ENCODE measurements at places on chromosomes 1 and 21. TPM values are rescaled to one million over a fixed set of nuclear protein-coding genes. Genes with fewer than 3 reads are reported as not detected.
A peak's percentile ranks its signal among the peaks of the same experiment; 100 is the strongest.

GRCh38 chr1:78501203-78501602, 10.4 kb downstream of the PTGFR start:
- DNase-seq = no peak

DNA sequence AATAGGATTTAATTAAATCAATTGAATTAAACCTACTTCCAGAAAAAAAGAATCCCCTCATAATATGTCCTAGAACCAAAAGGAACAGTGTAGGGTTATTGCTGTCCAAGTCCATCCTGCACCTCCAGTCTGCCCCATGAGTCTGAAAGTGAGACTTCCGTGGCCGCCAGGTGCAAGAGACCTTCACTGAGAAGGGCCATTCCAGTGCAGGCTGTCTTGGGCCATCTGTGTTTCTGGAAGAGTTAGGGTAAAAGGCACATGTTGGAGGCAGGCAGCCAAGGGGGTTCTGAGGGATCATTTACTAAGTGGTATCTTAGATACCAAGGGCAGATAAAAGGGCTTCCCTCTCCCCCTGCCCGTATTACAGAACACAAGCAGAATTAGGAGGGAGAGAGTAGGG, 31.0 kb downstream of the UBE2T start:
- DNase-seq = no peak

DNA sequence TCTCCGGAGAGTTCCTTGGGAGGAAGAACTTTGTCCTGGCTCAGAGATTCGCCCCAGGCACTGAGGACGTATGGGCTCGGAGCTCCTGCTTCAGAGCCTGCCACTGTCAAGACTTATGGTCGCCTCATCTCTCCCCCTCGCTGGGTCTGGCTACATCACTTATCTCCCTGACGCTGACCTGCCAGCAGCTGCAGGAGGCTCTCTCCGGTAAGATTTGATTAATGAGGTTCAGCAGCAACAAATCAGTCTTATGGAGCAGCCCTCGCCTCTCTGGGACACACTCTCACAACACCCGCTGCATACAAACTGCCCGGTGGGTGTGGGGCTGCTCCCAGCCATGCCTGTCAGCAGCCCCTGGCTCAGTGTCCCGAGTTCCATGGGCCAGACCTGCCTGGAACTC, 297.8 kb downstream of the RRAGC start:
- DNase-seq = no peak

OLFML2B gene
- total RNA-seq = 3.4 TPM

ZSWIM5 gene
- 0.93 TPM for total RNA-seq

- DNase-seq = no peak
These were observed 119.3 kb upstream of the CDC42BPA start for GRCh38 chr1:227437495-227438008.

GRCh38 chr1:40974945-40975344, 4.6 kb upstream of the CTPS1 start:
- no peak for DNase-seq

KCNE1 gene
- 4.8 TPM for total RNA-seq

DNA sequence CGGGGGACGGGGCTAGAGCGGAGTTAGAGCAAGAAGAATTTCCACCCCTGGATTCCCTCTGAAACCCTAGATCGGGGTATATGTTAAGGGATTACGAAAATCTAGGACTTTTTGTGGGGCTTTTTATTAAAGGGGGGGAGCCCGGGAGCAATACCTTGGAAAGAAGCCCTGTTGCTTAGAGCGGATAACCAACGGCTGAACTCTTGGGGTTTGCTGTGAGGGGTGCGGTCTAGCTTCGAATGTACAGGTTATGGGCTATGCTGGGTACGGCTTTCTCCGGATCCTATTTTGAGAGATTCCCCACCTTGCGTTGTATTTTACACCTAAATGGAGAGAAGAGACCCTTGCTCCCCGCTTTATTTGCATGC, 626 bp downstream of the DYRK3 start:
- DNase-seq = no peak

- DNase-seq = no peak
These were observed 127.5 kb downstream of the UCK2 start for GRCh38 chr1:165954940-165955339.

POGZ gene
- total RNA-seq = 37.3 TPM

DNA sequence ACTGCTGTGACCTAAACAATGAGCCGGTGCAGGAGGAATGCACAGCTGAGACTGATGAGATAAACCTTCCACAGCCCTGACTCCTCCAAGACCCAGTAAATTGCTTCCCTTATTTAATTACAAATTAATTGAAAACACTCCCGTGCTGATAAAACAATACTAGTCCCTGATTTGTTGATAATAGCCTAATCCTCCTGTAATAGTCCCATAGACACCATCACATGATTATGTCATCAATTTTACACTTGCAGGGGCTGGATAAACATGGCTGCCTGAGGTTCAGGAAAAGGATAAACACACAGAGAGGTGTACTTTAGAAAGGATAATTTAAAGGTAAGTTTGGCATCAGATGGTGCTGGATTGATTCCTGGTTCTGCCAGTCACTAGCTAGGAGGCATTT, 84.6 kb upstream of the SPAG17 start:
- no peak for DNase-seq

DCST1 gene
- not detected for total RNA-seq

MCM3AP gene
- total RNA-seq = 58.8 TPM

GRCh38 chr1:218717575-218717974, 372.4 kb downstream of the TGFB2 start:
- no peak for DNase-seq

DNA sequence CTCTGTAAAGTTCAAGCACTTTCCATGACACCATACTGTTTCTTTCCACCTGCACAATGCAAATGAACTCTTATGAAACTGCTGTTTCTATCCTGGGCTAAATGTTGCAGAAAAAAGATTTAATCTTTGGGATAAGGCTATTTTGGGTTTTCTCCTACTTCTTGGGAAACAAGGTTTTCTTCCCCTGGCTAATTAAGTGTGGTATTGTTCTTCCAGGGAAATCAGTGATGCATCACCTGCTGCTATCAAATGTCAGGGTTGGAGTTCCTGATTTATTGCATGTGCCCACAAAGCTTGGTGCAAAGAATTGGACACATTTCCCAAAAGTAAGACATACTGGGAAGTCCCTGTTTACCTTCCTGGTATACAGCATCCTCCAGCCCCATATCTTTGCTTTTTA, 6.0 kb upstream of the RGS4 start:
- DNase-seq = no peak

DNA sequence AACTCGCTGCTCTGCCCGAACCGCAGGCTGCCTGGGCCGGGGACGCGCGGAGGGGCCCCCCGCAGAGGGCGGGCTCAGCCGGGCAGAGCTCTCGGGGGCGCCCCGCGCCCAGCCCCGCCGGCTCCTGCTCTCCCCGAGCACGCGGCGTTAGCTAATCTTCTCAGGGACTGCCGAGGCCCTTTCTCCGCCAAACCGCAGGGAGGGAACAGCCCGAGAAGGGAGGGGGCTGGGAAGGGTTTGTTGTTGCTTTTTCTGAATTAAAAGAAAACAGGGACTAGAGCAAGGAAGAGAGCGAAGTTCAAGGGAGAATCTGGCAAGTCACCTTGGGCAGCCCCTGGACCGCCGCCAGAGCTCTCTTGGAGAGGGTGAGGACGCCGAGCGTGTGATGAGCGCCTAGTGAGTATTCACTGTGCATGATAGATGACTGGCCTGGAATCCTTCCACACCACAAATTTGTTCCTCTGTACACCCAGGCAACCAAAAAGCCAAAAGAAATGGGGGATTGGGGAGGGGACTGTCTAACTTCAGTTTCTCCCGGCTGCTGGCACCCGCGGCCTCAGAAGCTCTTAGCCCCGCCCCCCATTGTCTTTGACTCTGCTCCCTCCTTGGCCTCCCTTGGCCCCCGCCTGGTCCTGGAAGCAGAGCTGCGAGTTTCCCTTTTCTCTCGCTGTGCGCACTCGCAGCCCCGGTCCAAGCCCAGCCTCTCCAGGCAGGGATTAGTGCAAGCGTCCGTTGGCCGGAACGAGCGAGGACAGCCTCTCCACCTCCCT, 19.7 kb upstream of the LMX1A start:
- peak; percentile 87 for DNase-seq

- peak; percentile 79 for DNase-seq
These were observed 850 bp downstream of the SESN2 start for GRCh38 chr1:28259934-28260802.

DNA sequence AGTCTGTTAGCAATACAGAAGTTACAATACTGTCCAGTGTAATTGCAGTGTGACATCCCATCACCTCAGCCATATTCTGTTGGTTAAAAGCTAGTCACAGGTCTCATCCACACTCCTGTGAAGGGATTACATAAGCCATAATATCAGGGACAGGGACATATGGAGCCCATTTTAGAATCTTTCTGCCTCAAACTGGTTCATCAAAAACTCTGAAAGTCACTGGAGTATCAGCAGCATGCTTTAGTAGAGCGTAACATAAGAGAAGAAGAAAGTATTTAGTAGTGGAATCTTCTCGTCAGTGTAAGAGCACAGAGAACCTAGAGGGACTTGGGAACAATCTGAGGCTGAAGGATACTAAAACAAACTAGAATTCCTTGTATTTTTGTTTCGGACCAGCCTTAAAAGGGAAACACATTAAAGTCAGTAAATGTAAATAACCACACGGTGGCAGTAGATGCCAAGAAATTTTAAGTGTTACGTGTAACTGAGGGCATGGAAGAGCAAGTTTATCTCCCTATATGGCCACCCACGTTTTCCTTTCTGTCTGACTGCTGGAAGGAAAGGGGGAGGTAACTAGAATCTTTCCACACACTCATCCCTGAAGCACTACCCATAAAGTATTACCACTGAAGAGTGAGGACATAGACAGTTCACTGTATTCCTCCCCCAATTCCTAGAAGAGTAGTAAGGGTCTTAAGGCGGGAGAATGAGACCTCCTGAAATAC, 41.6 kb upstream of the AGL start:
- DNase-seq = no peak

CBR3 gene
- 2.0 TPM for total RNA-seq

ELAVL4 gene
- not detected for total RNA-seq

SPATA6 gene
- 9.3 TPM for total RNA-seq

GRCh38 chr1:208107425-208108212, 136.6 kb downstream of the PLXNA2 start:
- DNase-seq = no peak

DNA sequence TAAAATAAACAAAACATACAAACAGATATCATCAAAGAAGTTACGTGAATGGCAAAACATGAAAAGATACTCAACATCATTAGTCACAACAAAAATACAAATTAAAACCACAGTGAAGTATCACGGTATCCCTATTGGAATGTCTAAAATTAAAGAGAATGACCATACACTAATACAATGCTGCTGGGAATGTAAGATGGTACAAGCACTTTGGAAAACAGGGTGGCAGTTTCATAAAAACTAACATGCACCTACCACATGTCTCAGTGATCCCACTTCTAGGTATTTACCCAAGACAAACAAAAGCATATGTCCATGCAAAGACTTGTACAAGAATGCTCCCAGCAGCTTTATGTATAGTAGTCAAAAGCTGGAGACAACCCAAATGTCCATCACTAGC, 69.1 kb downstream of the HSF2BP start:
- DNase-seq = no peak

All from left ventricle myocardium inferior (tissue), 1 donor.